HepG2 (cell line): ENCODE measurements at places on chromosomes 11 and 22. TPM values are rescaled to one million over a fixed set of nuclear protein-coding genes. Genes with fewer than 3 reads are reported as not detected.

Gene KMT5B
- 23.7 and 32.5 TPM in 2 replicates for total RNA-seq

Gene IL17REL
- not detected in 2 replicates for total RNA-seq

Gene CSF2RB
- not detected in 2 replicates for total RNA-seq

Gene MFRP
- not detected in 2 replicates for total RNA-seq

Gene PAMR1
- not detected in 2 replicates for total RNA-seq

Gene CASP12
- total RNA-seq, result not detected in 2 replicates

Gene C11orf97
- total RNA-seq, result 0.35 TPM in 1 of 2 replicates, not detected in the other

Gene PLAAT5
- total RNA-seq, result not detected in 2 replicates

Gene CARD16
- total RNA-seq, result 0.53 TPM in 1 of 2 replicates, not detected in the other

Gene CFAP300
- total RNA-seq, result not detected in 2 replicates

Gene NPTXR
- total RNA-seq, result 2.5 and 2.6 TPM in 2 replicates

Gene NCF4
- not detected in 2 replicates for total RNA-seq

Gene NRIP3
- total RNA-seq, result 0.07 and 0.24 TPM in 2 replicates

Gene GRIK4
- total RNA-seq, result 0.04 TPM in 1 of 2 replicates, not detected in the other

Gene OR10D3
- not detected in 2 replicates for total RNA-seq
